ENCODE measurements at places on chromosomes 7 and 10.

DNA sequence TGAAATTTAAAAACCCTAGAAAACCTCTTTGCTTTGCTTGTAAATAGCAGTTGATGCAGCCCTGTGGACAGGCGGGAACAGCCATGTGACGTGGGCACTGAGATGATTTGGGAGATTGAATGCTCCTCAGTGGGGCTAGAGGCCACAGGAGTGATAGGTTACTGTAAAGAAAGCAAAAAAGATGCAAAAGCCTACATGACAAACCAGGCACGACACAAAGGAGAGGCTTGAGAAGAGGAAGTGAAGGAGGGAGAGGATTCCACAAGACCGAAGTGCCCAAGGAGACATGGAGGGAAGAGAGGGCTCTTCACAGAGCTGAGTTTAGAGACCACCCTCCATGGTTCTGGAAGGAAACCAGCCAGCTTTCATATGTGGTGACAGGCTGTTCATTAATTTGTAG, 25.7 kb downstream of the IKZF1 start:
- no peak for DNase-seq

DNA sequence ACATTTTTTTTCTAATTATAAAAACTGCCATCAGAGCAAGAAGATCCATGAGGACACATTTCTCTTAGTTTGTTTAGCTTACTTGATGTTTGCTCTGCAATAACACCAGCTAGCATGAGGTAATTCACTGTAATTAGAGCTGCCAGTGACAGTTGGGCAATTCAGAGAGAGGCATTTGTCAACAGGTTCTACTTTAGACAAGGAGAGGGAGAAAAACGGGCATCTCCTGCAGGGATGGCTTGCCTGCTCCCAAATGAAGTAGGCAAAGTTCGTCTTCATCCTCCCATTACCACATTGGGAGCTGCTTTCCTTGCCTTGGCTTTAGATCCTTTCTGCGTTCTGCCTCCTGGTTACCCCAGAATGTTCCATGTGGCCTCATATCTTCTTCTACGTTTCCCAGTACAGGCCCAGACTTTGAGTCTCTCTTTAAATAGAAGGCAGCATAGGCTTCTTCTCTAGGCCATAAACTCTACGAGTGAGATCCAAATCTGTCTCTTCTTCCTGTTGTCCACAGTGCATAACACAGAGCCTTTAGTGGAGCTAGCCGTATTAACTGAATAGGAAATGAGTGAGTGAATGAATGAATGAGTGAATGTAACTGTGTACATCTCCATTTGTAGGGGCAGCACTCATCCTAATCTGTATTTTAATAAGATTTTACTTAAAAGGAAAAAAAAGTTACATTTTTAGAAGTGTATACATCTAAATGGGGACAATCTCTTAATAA, 21.2 kb downstream of the ASB15 start:
- no peak for DNase-seq

- no peak for DNase-seq
Observed at GRCh38 chr10:80751940-80752339, 214.2 kb downstream of the SH2D4B start.

- DNase-seq, result peak; percentile 76
Observed at GRCh38 chr7:93921607-93922566, at the start of gene GNG11. GNG11 (plus strand) TSS chr7:93921735; CDS start chr7:93922138, 403 bp downstream.

- no peak for DNase-seq
Observed at GRCh38 chr7:30430777-30431176, 47.8 kb downstream of the NOD1 start.

DNA sequence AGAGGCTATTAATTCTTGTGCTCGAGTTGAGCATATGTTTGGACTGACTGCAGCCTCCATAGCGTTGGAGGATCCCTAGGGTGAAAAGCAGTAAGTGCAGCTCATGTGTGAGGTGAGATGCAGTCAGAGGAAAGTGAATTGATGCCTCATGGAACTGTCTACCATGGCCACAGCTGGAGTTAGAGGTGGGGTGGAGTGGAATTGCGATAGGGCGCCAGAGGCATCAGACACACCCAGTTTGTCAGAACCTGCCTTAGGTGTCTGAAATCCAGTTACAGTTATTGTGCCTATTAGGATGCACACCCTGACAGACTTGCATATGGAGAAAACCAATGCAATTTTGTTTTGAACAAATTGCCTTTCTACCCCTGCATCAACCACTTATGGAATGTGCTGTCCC, 39.4 kb downstream of the ERLIN1 start:
- no peak for DNase-seq

Measured in nephron progenitor cell (in vitro differentiated cells).